ENCODE measurements at places on chromosomes 12 and 14.
A peak's percentile ranks its signal among the peaks of the same experiment; 100 is the strongest.

- peak; percentile 88 for DNase-seq
Measured at GRCh38 chr12:107317751-107318555, 224.6 kb upstream of the CRY1 start.

DNA sequence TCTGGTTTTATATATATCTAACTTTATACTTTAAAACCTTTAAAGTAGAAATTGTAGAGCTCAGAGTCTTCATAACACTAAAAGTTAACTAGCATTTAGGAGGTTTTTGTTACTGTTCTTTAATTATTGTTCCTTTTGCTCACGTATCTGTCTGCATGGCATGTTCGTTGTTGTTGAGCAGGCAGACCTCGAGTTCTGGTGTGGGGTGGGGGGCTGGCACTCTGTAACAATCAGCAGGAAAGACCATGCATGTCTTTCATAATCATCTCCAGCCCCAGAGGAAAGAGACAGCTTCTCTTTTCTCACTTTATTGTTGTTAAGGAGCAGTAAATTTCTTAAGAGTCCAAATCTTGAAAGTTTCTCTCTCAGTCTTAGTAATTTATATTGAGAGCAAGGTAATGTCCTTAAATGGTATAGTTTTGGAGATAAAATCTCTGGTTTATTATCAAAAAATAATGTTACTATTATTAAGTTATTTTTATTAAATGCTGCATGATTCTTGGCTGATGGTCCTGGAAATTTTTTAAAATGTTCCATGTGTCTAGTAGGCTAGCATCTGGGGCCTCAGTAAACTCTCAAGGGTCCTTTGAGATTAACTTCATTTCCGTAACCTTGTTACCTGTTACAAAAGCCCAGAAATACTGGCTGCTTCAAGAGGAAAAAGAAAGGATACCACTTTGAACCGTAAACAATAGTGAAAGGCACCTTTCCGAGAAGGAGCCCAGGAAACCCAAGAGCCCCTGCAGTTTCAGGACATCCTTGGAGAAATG, 30.3 kb downstream of the CKB start:
- no peak for DNase-seq

DNA sequence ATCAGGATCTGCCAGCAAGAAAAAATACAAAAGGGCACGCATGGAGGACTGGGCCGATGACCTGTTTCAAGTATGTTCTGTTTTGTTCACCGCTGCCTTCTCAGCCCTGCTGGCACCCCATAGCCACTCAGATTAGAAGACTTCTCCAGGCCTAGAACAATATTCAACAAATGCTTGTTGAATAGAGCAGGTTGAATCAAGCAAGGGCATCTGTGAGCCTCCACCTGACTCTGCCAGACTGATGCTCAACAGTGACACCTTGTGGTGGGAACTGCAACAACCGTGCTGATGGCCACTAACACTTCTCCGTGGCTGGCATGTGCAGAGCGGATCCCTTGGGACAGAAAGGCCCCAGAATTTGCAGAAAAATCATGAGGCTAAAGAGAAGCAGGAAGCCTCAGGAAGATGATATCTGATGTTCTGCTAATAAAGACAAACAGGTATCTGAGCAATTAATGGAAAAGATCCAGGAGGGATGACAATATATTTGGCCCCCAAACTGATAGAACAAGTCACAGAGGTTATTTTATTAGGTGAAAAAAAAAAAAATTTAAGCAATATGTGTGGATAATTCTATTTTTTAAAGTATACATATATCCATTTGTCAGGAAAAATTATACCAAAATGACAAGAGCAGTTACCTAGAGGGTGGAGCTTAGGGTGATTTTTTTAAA, 114.3 kb downstream of the KSR2 start:
- DNase-seq = peak; percentile 76

DNA sequence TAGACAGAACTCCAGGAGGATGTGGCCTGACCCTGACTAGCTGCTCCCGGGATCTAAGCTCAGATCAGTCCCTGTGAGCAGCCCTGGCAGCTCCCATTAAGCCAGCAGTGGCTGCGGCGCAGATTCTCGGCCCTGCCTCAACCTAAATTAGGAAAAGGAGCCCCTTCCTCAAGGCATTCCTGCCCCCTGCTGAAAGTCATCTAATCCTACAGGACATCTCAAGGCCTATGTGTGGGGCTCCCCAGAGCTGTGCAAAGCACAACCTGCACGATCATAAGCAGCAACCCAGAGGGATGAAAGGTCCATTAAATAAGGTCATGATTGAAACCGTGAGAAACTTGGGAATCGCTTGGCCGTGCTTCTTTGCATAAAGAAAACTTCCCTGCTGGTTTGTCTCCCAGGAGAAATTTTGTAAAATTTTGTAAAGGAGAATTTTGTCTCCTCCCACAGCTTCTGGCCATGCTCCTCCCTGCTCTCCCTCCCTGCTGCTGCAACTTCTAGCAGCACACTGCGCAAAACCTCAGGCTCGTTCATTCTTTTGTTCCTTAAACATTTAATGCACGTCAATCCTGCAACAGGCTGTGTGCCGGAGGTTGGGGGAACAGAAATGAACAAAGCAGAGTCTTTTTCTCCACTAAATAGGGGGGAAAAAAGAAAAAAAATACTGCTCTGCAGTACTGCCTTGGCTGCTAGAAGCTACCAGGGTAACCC, 96.6 kb upstream of the SLC35F4 start:
- DNase-seq = no peak

- peak; percentile 64 for DNase-seq
Measured at GRCh38 chr12:30806989-30807694, 52.4 kb upstream of the CAPRIN2 start.
